ENCODE measurements at places on chromosomes 2 and 18.

DNA sequence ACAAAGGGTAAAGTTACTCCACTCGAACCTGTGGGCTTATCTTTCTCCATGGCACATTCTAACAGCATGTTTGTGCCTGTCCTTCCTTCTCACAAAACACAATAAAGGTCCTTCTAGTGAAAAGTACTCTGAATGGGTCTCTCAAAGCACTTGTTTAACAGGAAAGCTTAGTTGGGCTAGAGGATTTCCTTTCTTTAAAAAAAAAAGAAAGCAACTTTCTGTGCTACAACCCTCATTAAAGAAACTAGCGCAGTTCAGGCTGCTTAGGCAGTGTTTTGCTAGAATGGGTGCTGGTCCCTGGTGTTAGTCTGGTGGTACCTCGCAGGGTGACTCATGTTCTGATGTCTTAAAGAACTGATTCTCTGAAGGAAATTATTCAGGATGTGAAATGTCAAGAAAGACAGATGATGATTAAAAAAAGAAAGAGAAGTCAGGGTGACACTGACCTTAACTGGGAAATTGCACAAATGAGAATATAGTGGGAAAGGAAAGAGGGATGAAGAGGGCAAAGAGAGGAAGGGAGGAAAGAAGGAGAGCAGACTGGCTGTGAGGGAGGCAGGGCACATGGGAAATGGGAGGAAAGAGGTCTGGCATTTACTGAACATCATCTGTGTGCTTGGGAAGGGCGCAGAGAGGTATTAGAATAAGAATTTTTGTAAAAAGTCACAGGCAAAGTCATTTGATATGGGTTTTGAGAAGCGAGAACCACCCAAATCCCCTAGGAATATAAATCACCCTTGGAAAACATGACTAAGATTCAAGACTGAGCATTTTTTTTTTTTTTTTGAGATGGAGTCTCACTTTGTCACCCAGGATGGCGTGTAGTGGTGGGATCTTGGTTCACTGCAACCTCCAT, 74.9 kb downstream of the ATP8B1 start:
- DNase-seq, result peak; percentile 96

GRCh38 chr2:29130295-29130694, 15.1 kb downstream of the CLIP4 start:
- peak; percentile 74 for DNase-seq

GRCh38 chr18:45201489-45201888, 413.8 kb upstream of the SLC14A2 start:
- no peak for DNase-seq

- DNase-seq, result no peak
These were observed 176.4 kb downstream of the ANKRD44 start for GRCh38 chr2:197134206-197134605.

DNA sequence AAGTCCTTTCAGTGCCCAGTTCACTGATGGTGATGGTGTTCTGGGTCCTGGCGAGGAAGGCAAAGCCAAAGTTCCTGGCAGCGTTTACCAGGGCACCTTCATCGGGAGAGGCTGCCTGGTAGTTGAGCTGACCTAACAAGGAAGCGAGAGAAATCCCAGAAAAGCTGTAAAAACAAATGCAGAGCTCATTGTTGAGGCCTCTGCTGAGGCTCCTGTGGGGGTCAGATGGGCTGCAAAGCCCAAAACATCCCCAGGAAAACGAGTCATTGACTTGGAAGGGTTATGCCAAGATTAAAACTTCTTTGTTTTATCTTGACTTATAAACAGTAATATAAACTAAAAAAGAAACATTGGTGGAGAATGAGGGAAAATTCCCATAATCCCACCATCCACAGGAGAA, 53.3 kb upstream of the NARS1 start:
- peak; percentile 98 for DNase-seq

- no peak for DNase-seq
These were observed 117.5 kb upstream of the CRIM1 start for GRCh38 chr2:36238106-36238505.

DNA sequence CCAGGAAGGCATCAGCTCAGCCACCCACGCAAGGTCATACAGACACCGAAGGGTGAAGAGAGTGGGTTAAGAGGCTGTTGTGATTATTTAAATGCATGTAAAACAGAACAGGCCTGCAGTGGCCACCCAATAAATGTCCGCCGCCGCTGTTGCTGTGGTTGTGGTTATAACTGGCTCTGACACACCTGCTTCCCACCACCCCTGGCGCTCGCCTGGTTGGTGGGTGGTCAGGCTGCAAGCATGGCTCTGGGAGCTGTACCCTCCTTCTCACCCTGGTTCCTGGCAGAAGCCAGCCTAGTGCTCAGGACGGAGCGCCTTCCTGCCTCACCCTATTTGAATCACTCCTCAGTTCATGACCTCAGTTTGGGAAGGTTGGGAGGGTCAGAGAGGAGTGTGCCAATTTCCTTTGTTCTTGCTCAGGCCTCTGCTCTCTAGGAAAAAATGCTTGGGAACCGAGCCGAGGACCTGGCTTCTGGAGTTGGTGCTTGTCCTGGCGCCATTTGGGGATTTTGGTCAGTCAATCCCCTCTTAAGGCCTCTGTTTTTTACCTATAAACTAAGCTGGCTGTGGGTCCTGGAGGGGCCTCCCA, 5.3 kb upstream of the CRYBA2 start:
- no peak for DNase-seq

GRCh38 chr2:240595381-240596079, 9.0 kb downstream of the CAPN10 start:
- no peak for DNase-seq

GRCh38 chr18:42275949-42276730, 321.1 kb downstream of the PIK3C3 start:
- no peak for DNase-seq

GRCh38 chr2:215280326-215280725, 31.5 kb upstream of the ATIC start:
- DNase-seq, result no peak

- no peak for DNase-seq
These were observed 71.1 kb upstream of the HNMT start for GRCh38 chr2:137893145-137893544.

GRCh38 chr2:128305555-128306080, 13.1 kb downstream of the HS6ST1 start:
- no peak for DNase-seq

GRCh38 chr2:100395532-100396350, 21.7 kb downstream of the CHST10 start:
- no peak for DNase-seq

DNA sequence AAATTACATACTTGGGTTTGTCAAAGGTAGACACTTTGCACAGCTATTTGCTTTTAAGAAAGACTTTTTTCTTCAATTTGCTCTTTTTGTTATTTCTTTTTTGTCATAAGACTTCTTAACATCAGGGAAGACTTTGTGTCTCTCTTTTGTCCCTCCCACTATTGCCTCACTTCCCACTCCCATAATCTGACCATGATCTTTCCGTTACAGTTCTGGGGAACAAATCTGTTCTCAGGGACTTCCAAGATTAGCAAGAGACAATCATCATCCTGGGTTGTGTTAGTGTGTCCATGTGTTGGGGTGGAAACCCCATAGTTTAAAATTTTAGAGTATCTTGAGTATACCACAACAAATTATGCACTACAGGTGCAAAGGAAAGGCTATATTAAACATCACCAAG, 75.3 kb downstream of the REV1 start:
- DNase-seq, result no peak

- no peak for DNase-seq
These were observed 21.9 kb downstream of the TRABD2A start for GRCh38 chr2:84858937-84859336.

DNA sequence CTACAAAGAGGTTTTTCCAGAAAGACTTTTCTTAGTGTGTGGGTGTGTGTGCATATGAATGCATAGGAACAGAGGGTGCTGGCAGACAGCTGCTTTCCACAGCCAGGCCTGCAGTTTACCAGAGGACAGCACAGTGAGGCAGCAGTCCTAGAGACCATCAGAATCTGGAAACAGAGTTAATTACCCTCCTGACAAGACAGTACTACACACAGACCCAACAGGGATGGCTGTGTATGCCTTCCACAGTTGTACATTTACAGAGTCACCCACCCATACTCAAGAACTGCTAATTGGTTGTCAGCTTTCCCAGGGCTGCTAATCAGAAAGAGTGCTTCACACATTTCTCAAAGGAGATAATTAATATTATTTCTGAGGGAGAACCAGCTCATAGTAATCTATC, 104.7 kb downstream of the FEZ2 start:
- no peak for DNase-seq

DNA sequence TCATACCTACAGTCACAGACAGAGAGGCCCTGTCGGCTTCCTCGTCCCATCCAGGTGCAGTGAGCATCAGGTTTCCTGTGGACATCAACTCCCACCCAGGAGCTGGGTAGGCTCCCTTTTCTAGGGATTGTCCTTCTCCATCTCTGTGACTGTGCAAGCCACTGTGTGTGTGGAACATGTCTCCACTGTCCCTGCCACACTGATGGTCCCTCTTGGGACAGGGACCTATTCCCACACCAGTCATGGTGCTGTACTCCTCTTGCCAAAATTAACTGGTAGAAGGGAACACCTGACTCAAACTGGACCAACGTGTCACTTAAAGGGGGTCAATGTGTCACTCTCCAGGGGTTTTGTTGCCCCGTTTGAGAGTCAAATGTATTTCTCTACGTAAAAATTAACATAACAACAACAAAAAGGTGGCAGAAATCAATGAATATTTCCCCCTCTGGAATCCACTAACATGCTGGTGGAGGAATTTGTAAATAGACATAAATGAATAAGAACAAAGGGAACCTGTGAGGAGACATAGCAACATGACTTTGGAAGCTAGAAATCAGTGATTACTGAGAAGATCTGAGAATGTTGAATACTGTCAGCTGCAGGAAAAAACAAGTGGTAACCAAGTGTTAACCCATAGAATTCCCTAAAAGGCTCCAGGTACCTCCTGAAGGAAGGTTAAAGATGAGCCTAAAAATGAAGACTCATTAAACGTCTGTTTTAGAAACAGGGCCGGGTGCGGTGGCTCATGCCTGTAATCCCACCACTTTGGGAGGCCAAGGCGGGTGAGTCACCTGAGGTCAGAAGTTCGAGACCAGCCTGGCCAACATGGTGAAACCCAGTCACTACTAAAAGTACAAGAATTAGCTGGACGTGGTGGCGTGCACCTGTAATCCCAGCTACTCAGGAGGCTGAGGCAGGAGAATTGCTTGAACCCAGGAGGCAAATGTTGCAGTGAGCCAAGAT, 40.4 kb downstream of the SH2D6 start:
- DNase-seq, result no peak

DNA sequence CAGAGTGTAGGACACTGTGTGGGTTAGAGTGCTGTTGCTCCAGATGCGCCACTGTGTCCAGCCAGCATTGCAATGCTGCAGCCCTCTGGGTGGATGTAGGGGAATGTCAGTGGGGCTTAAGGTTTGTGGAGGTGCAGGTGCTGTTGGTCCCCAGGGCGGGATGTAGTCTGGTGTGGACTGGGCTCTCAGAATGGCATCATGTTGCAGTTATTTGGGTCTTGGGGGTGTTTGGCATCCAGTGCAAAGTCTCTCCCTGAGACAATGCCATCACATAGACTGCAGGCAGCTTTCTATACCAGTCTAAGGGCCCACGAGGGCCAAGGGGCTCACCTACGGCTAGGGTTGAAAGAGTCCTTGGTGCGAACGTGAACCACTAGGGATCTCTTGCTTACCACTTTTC, 275.3 kb downstream of the SOX11 start:
- DNase-seq, result no peak

DNA sequence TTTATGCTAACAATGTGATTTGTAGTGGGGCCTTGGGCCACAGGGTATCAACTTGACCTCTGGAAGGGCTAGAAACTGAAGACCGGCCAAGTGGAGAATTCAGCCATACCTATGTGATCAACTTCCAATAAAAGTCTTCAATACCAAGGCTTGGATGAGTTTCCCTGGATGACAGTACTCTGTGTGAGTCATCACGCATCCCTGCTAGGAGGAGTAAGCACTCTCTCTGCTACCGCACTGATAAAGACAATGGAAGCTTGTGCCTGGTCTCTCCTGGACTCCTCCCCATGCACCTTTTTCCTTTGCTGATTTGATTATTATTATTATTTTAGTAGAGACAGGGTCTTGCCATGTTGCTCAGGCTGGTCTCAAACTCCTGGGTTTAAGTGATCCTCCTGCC, 58.1 kb downstream of the SKA1 start:
- no peak for DNase-seq

DNA sequence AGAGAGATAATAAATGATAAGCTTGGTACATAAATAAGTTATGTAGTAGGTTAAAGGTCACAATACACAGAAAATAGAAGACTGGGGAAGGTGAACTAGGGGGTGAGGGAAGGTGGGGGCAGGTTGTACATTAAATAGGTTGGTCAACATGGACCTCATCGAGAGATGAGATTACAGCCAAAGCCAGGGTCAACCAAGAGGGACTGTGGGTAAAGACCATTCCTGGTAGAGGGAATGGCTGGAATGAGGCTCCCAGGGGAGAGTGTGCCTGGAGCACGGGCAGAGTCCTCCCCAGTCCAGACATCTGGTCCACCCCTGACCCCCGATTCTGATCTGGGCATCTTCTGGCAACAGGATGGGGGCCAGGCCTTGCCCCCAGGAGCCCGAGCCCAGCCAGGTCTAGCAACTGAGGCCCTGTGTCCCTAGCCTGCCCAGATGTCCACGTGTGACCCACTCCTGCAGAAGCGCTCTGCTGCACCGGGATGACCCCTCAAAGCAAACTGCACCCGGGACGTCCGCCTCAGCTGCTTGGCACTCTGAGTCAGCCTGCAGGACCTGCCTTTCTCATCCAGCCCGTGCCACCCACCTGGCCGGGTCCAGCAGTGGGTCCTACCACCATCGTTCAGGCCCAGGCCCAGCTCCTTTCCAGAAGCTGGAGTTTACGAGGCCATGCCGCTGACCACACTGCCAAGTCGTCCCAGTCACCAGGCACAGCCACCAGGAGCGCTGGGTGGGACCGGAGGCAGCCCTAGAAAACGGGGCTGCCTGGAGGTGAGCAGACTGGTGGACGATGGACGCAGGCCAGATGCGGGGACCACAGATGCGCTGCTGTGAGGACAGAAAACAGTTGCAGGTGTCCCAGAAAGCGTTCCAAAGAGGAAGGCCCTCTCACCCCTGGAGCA, 56.2 kb upstream of the ID2 start:
- DNase-seq, result no peak

- DNase-seq, result no peak
These were observed 338.3 kb downstream of the ALK start for GRCh38 chr2:29583104-29583503.

All from endothelial cell of umbilical vein (primary cell).